GM04504 (cell line): ENCODE measurements at places on chromosomes 5 and 9.

GRCh38 chr5:154103233-154103632 is 64.5 kb downstream of the MFAP3 start:
- DNase-seq, result no peak

GRCh38 chr9:91948597-91949391 is 1.2 kb downstream of the ROR2 start:
- DNase-seq, result no peak

DNA sequence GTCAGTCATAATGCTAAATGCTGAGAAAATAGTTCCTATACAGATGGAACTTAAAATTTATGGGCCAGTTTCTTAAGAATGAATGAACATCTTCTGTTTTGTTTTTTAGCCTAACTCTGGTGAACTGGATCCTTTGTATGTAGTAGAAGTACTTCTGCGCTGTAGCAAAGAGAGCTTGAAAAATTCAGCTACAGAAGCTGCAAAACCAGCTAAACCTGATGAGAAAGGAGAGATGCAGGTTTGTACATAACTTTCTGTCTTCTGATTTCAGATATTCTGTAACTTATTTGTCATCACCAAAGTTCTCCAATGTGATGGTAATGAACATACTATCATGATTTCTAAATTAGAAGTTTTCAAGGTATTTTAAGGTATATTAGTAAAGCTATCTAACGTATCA is 80.1 kb downstream of the MTREX start:
- no peak for DNase-seq

DNA sequence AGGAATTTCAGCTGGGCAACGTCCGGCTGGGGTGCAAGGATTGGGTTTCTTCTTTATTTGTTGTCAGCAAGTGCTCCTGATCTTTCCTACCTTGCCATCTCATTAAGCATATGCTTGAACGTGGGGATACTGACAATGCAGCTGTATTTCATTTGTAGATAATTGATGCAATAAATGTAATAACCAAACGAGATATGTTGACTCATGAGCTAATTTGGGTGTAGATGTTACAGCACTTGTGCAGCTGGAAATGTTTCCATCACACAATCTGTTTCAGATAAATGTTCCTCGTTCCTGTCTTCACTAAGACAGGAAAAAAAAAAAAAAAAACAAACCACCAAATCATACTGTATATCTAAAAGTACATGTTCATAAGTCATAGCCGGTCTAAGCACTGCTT is 123.8 kb downstream of the DMRT2 start:
- DNase-seq, result peak; percentile 42
